G401 (cell line): ENCODE measurements at places on chromosomes 3 and 15.

- no peak for DNase-seq
Observed at GRCh38 chr3:104137116-104137515, 1229.6 kb upstream of the ALCAM start.

DNA sequence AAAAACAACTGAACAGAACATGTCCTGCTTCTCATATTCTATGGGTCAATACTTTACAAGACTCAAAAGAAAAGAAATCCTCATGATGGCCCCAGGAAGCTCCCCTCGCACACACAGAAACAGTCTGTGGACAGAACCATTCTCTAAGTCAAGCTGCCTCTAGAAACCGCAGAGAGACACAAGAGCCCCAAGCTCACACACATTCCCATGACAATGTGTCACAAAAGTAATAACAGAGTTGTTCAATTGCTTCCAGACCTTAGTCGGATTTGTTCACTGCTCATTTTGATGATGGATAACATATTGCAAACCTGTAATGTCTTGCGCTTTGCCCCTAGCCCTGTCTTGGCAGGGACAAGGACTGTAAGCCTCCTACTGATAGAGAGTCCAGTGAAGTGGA, 60.9 kb downstream of the UMPS start:
- no peak for DNase-seq

DNA sequence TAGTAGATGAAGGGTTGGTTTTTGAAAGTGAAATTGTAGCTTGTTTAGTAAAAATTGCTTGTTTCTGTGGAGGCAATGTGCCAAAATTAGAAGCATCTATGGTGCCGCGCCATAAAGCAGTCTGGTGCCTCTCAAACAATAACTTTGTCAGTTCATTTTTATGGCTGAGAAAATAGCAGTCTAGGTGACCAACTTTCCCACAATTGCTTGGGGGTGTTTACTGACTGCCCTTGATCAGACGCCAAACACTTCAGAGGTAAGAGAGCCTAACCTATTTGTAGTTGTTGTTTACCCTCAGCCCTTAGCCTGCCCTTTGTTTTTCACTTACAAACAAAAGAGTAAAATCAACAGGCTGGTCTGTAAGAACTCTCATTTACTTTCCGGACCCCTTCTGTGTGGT, 174.5 kb downstream of the FNDC3B start:
- no peak for DNase-seq

GRCh38 chr3:90132197-90132596, 1024.8 kb downstream of the EPHA3 start:
- DNase-seq: no peak

GRCh38 chr15:56582785-56583184, 117.8 kb upstream of the MNS1 start:
- DNase-seq: no peak
